ENCODE measurements at places on chromosomes 12 and 14.

DNA sequence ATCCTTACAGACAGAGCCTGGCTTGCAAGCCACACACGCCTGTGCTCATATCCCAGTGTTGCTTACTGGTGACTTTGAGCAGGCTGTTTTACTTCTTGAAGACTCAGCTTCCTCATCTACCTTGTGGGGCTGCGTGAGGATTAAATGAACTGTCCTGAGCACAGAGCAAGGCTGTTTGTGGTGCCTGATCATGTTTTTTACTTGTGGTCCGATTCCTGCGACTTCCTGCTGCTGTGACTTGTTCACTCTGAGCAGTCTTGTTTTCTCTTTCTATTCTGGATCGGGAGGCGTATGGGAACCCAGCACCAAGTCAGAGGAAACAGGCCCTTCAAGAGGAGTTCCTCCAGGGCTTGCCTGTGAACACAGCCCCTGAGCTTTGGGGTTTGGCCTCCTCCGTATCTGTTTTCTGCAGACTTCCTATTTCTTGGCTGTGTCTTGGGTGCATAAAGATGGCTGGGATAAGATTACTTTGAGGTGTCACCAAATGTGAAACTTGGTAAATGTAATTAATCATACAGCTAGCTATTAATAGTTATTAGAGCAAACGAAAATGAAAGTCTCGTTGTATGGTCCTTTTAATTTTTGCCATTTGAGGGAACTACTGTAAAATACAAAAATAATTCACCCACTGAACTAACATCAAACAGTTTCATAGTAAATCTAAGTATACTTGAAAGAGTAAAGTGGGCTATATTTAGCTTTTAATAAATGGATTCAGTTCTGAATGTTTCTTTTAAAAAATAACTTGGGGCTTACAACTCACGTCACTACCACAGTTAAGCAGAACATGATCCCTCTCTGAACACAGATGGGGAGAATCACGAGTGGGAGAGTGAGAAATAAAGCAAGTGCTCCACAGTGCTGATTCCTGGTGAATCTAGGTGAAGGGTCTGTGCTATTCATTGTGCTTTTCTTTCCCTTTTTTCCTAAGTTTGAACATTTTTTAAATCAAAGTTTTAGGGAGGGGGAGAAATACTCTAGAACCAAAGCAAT, 251.5 kb downstream of the FOXN3 start:
- no peak for DNase-seq

- no peak for DNase-seq
Measured at GRCh38 chr14:56036353-56036752, 81.9 kb upstream of the PELI2 start.

DNA sequence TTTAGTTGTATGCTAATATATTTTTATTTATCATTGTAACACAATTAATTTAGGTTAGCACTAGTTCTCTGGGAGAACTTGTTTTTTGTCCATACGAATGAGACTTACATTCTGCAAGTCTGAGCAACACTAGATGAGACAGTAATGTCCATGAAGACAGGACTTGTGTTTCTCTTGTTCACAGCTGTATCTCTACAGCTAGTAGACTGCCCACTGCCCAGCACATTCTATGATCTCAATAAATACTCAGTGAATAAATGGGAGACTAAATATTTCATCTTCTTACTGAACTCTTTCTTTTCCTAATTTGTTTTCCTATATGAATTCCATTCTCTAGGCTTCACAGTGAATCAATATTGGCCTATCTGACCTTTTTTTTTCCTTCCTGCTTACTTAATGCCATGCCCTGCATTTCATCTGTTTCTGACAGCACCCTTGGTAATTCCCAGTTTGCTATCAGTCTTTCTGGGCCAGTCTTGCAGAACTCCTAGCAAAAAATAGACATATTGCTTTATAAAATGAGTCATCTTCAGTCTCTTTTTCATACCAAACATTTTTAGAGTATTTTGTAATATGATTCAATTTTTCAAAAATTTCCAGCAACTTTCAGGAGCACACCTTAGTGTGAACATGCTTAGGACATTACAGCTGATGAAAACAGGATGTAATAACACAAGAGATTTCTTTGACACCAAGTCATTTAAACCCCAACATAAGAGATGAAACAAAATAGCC, 185.5 kb upstream of the ATP2B1 start:
- DNase-seq, result no peak

GRCh38 chr12:16531621-16532020, 74.3 kb downstream of the LMO3 start:
- no peak for DNase-seq

GRCh38 chr14:35741345-35742031, 67.6 kb downstream of the RALGAPA1 start:
- no peak for DNase-seq

DNA sequence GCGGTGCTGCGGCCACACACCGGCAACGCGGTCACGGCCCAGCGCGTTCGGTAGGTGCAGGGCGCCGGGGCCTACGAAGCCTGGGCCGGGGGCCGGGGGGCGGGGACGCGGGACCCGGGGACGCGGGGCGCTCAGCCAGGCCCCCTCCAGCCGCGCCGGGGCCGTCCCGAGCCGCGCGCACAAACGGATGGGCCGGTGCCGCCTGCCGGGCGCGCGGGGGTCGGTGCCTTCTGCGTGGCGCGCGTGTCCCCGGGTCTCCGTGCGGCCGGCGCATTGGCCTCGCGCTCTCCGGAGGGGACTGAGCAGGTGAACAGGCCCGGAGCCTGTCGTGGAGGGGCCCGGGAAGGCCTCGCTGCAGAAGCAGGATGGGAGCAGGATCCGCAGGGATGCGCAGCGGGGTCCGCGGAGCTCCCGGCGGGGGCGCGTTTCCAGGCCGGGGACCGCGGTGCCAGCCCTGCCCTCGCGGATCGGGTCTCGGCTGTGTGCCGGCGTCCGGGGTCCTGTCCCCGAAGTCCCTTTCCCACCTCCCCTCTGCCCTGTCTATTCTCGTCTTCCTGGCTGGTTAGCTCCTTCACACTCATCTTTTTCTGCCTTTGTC, 421 bp downstream of the GLT1D1 start:
- DNase-seq, result no peak

DNA sequence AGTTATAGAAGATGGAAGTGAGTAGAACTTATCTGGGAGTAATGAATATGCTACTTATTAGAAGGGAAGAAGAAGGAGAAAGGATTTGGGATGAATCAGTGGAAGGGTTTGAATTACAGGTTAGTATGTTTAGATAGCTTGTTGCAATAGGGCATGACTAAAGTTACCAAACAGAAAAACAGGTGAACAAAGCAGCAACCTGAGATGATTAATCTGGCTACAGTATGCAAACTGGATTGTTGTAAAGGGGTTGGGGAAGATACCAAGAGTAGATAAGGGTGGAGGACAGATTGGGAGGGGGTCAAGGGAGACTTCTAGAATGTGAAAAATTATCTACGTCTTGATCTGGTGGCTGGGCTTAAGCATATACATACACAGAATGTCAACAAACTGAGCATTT, 73.4 kb upstream of the CLEC14A start:
- no peak for DNase-seq

- peak; percentile 25 for DNase-seq
Measured at GRCh38 chr12:82527165-82527780, 159.4 kb upstream of the TMTC2 start.

DNA sequence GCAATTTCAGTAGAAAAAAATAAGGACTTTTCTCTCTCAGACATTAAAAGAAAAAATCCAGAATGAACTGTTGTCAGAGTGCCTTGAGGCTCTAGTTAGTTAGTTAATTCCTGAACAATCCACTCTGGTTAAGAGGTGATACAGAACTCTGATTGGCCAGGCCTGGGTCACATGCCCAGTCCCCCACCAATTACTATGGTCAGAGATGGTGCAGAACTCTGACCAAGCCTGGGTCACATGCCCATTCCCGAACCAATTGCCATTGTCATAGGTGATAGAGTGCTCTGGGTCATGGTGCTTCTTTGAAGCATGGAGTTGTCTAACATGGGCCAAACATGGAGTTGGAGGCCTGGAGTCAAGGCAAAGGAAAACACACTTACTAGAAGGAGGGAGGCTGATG, 11.1 kb upstream of the MYO1H start:
- DNase-seq, result no peak

DNA sequence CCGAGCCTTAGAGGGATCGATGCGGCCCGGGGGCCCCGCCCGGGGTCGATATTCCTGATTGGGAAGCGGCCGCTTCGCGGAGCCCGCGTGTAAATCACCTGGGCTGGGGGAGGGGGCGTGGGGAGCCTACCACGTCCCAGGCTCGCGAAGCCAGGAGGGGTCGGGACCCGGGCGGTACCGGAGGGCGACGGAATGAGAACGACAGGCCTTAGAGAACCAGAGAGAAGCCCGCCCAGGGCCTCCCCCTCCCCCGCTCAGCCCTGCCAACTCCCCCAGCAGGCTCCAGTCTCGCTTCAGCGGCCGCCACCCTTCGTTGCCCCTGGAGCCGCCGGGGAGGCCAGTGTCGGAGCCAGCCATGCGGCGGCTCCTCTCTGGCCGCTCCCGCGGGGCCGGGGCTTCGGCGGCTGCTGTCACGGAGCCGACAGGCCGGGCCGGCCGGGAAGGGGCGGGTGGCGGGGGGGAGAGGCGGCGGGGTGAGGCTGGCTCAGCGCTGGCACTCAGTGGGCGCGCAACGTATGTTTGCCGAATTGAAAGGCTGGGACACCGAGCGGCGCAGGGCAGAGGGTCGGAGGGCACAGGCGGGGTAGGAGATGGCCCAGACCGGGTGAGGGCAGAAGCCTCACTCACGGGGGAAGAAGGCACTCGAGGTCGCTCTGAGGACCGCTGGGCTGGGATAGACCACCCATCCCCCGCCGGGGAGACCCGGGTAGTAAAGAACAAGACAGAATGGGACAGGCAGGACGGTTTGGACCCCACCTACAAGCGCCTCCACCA, 1.4 kb upstream of the DNAJC22 start:
- no peak for DNase-seq

- DNase-seq, result peak; percentile 41
Measured at GRCh38 chr12:124550123-124551089, 17.0 kb downstream of the NCOR2 start.

DNA sequence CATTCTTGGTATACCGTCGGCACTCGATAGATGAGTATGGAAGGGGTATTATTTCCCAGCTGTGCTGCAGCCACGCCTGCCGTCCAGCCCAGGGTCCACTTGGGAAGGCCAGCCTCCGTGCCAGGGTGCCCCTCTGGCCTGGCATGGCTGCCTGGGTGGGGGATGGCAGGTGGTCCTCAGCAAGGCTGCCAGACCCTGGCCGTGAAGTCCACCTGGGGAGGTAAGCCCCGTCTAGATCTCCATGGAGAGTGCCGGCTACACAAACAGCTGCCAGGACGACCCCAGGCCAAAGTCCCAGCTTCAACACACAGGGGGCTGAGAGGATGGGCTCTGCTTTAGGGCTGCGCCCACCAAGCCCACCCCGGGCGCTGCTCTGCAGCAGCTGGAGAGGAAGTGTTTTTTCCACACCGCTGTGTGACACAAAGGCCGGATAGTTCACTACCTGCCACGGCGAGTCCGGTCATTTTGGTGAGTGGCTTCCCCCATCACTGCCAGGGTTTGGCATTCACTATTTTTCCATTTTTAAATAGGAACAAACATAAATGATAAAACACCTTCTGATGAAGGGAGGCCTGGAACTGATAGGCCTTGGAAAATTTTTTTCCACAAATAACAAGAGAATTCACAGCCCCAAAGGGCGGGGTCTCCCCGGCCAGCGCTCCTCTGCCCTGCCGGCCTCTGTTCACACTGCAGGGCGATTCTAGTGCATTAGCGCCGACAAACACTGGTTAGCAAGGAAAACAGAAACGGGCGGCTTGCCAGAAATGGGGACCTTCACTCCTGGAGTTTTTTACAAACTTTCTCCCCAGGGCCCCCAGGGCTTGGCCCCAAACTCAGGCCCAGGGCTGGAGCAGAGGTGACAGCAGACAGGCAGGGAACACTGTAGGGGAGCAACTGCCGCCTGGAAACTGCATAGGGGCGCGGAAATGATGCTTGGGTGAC, 161.5 kb downstream of the CALM1 start:
- no peak for DNase-seq

GRCh38 chr12:124481257-124481750, 86.1 kb downstream of the NCOR2 start:
- no peak for DNase-seq

DNA sequence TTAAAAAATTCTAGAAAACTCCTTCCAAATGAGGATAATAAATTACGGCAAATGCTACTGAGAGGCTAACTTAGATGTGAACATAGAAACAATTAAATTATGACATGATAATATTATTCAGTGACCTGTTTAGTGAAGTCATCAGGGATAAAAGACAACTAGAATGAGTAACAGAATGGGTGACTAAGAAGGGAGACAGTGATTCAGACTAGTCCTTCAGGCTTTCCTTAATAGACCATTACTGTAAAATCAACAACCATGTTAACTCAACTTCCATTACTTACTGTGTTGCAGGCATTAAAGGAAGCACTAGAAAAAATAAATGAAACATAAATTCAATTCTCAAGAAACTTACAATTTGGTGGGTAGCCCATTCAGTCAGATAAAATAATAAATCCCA, 543.9 kb upstream of the LRFN5 start:
- no peak for DNase-seq

DNA sequence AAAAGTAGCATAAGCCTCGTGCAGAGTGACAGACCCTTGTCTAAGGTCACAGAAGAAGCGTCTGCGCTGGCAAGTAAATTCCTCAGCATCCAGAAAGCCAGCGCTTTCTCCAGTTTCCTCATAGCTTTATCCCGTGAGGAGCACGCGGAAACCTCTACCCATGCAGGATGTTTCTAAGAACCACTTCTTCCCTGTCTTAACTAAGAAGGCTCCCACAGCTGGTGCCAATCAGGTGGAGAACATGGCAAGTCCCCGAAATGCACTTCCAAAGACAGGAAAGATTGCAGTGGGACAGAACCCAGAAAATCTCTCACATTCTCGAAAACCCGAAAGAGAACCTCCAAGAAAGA, 968 bp upstream of the ARID4A start:
- no peak for DNase-seq

- DNase-seq, result no peak
Measured at GRCh38 chr12:66217342-66217917, 28.4 kb downstream of the IRAK3 start.

- DNase-seq, result no peak
Measured at GRCh38 chr12:104784592-104784991, 173.5 kb downstream of the SLC41A2 start.

DNA sequence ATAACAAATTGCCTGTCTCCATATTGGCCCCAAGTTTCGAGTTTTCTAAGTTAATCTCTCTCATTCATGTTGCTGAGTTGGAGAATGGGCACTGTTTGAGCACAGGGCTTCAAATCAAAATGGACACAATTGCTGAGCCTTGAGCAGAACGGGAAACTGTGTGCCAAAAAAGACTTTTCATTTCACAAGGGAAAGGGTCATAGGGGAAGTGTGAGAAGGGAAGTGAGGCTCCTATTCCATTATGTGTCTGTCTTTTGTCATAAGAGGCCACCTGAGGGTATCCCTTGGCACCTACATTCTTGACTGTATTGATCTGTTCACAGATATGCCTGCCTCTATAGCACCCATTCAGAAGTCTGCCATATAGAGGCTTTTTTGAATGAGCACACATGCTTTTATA, 59.1 kb downstream of the TTLL5 start:
- DNase-seq, result no peak

GRCh38 chr12:32860192-32860591, 36.4 kb downstream of the PKP2 start:
- no peak for DNase-seq

- no peak for DNase-seq
Measured at GRCh38 chr14:75435473-75435872, 7.7 kb downstream of the JDP2 start.

GRCh38 chr12:93229494-93230325, 148.0 kb upstream of the NUDT4 start:
- DNase-seq, result no peak

- no peak for DNase-seq
Measured at GRCh38 chr12:113418213-113418879, 3.8 kb upstream of the SDSL start.

Measured in anterior cingulate cortex (tissue), 58 donors.